ENCODE measurements at places on chromosomes 4 and X.

DNA sequence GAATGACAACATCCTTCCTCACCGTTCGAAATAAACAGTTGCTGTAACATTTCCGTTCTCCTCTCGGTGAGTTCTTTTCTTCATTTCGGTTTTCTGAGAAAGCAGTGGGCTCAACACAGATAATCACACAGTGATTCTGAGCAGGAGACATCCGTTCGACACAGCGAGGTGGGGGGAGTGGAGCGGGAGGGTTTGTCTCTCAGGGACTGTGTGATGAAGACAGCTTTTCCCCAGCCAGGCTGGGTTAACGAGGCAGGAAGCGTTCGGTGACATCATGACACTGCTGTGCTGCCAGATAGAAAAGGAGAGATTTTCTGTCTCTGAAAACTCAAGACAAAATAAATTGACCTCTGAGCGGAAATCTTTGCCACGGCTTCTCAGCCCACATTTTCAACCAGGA is 119.3 kb downstream of the CRLF2 start:
- DNase-seq, result no peak

GRCh38 chr4:137545461-137545861 is 13.2 kb upstream of the PCDH18 start:
- DNase-seq, result no peak

DNA sequence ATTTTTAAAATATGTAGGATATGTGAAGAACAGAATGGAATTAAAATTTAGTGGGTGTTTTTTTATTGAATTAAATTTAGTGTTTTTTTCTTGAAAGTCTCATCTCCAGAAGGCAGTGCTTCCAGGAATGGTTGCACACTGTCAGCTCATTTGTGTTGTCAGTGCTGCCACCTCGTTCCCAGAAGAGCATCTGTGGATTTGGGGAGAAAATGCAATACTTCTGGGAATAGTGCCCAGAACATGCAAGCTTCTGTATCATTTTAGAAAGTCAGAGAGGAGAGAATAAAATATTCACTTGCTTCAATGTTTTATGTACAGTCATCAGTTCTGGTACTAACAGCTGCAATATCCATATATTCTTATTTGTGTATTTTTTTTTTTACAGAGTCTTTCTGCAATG is 608.8 kb downstream of the PCDH7 start:
- no peak for DNase-seq

GRCh38 chrX:42577936-42578470 is 200.0 kb downstream of the PPP1R2C start:
- no peak for DNase-seq

- no peak for DNase-seq
Observed at GRCh38 chrX:129746557-129747470, 8.0 kb downstream of the XPNPEP2 start.

DNA sequence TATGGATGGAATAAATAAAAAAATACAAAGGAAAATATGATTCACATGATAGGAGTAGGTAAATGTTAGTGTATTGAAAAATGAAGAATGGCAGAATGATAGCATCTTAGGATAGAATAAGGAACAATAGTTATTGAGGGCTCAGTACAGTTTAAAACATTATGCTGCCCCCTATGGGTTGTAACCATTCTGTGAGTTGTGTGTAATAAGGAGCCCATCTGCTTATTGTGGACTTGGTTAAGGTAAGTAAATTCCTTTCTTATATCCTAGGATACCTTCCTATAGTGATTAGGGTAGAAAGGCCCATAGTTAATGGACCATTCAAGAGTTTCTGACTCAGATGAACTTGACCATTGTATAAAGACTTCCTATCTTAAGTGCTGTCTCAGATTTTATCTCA is 195.8 kb downstream of the PDHA2 start:
- no peak for DNase-seq

GRCh38 chr4:115671581-115671980 is 558.2 kb upstream of the NDST4 start:
- no peak for DNase-seq

- DNase-seq, result no peak
Observed at GRCh38 chr4:163527172-163527571, 32.7 kb downstream of the TMA16 start.

GRCh38 chr4:182143086-182143821 is 99.9 kb upstream of the TENM3 start:
- DNase-seq, result no peak

DNA sequence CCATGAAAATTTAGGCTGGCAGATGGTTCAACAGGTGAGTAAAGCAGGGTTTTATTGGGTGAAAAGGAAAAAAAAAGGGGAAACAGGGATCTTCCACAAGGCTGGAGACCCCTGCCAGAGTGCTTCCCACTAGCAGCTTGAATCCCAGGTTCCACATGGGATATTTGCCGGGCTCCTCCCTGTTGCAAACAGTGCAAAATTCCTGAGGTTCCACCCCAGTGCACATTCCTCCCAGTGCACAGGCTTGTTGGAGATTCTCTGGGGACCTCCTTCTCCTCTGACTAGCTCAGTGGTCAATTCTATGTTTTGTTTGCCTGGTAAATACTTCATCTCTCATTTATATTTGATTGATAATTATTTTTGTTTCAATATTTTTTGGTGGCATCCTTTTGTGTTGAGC is 66.4 kb upstream of the UGT2B15 start:
- DNase-seq, result no peak

DNA sequence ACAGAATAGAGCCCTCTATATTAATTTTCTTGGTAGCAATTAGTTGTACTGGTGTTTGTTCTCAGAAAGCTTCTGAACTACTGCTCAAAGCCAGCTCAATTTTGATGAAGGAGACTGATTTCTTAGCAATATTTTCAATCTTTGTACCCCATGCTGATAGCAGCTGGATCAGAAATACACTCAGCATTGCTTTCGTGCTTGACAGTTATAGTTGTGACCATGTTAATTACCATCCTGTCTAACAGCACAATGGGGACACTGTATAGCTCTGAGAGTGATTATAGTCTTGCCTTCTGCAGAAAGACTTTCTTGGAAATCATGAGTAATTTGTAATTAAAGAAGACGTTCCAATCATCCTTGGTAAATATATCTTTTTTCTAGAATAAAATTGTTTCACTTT is 79.7 kb upstream of the GNPDA2 start:
- no peak for DNase-seq

- DNase-seq, result no peak
Observed at GRCh38 chr4:6206771-6207290, 6.5 kb upstream of the JAKMIP1 start.

DNA sequence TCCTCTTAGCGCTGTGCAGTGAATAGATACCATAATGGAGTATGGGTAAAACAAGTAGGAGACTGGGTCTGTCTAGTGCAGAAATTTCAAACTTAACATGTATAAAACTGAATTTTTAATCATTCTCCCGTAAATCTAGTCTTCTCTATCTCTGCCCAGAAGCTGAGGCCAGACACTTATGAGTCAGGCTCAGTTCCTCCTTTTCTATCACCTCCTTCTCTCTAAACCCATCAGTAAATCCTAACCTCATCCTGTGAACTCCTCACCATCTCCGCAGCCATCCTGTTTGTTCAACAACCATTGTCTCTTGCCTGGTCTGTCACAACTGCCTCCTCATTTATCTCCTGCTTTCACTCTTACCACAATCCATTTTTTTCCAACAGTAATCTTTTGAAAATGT is 19.8 kb upstream of the SGMS2 start:
- no peak for DNase-seq

GRCh38 chr4:147984778-147985138 is 252.9 kb downstream of the ARHGAP10 start:
- no peak for DNase-seq

DNA sequence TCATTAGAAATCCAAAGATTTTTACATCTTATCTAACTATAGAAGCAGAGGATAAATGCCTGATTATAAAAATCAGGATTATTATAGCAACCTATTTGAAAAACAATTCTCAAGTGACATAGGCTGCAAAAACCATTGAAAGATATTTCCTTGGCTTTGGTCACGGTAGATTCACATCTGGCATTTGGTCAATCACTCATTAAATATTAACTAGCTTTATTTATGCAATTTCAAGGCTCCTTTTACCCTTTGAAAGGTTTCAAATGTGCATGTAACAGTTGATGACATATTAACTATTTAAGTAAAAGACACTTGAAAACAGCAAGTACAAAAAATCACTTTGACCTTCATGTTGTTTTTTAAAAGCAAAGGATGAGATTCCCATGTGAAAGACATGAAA is 98.1 kb downstream of the MMRN1 start:
- no peak for DNase-seq

GRCh38 chrX:50723006-50723405 is 91.0 kb downstream of the SHROOM4 start:
- no peak for DNase-seq

Data from stimulated activated CD4-positive, alpha-beta T cell treated with anti-CD3 and anti-CD28 coated beads, Interleukin-1b, Interleukin-23, amount 100 ng/mL, for 1 hour (primary cell).